H4 (cell line): ENCODE measurements at places on chromosomes 16 and 17. TPM values are rescaled to one million over a fixed set of nuclear protein-coding genes. Genes with fewer than 3 reads are reported as not detected.

DNA sequence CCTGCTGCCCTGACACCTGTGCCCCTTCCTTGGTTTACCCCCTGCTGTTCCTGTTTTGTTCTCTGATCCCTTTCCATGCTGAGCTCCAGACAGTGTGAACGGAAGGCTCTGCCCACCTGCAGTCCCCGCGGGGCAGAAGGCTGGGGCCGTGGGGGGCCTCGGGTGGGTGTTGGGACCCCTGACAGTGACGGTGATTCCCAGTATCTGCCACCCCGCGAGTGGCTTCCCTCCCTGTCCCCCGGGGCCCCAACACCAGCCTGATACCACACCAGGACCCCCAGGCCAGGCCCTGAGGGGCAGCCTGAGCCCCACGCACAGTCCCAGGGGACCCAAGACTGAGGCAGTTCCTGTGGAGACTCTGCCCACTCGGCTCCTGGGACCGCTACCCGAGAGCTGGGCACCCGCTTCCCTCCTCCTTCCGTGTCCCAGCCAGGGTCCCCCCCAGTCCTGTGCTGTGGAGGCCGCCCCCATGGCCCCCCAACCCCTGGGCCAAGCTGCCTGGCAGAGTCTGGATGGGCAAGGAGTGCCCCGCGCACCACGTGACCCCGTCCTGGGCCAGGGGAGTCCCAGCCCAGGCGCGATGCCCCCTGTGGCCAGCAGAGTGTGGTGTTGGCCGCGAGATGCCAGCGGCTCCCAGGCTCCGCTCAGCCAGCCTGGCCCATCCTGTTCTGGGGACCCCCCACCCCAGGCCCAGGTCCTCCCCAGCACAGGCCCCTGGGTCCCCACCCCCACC lies 10.0 kb upstream of the C1QTNF8 start:
- DNase-seq: peak; percentile 75

DNA sequence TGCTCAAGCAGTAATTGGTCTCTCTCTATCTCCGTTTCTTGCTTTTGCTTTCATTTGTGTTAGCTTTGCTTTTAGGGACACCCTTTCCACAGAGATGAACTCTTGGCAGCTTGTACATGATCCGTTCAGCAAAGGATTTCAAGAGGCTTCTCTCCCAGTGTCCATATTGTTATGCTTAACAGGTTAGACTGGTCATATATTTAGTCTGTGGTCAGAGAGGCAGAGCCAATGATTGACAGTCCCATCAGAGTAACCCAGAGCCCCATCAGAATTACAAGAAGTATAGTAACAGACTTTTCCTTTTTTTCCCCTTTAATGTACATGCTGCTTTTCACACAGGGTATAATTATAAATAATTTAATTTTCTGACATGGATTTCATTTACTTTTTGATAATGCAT lies 34.4 kb downstream of the GDPD1 start:
- DNase-seq: no peak

GRCh38 chr17:80899402-80900268 lies 92.0 kb upstream of the CHMP6 start:
- DNase-seq: peak; percentile 43

- DNase-seq: no peak
These were observed 17.3 kb downstream of the BAHCC1 start for GRCh38 chr17:81412490-81413093.

DNA sequence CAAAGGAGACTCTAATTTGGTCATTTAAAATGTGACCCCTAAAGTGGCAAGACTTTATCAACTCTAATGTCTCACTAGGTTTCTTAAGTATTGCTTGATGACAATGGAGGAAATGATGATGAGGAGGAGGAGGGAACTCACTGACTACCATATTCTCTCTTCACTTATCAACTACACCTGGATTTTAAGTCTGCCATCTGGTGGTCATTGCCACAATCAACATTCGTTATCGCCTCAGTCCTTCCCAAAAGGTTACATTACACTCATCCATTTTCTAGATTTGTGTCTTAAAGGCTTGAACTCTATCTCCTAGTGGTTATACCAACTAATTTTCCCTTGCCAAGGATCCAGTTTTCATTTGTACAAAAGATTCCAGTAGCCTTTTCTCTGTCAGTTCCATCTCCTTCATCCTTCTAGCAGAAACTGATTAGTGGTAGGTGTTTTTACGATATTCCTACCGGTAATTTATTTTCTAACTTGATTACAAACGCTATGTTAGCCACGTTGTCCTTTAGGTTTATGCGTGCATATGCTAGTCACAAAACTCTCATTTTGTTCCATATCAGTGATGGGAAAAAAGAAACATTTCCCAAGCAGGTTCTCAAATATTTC lies 114.6 kb upstream of the NOG start:
- peak; percentile 47 for DNase-seq

The ALOX15 gene
- total RNA-seq: not detected in 2 replicates

The AKAP10 gene
- 12.3 and 16.1 TPM in 2 replicates for total RNA-seq

The MYH2 gene
- total RNA-seq: not detected in 2 replicates

The SDR42E2 gene
- total RNA-seq: not detected in 2 replicates
